ENCODE measurements at places on chromosomes 16 and 17. TPM values are rescaled to one million over a fixed set of nuclear protein-coding genes. Genes with fewer than 3 reads are reported as not detected.

DNA sequence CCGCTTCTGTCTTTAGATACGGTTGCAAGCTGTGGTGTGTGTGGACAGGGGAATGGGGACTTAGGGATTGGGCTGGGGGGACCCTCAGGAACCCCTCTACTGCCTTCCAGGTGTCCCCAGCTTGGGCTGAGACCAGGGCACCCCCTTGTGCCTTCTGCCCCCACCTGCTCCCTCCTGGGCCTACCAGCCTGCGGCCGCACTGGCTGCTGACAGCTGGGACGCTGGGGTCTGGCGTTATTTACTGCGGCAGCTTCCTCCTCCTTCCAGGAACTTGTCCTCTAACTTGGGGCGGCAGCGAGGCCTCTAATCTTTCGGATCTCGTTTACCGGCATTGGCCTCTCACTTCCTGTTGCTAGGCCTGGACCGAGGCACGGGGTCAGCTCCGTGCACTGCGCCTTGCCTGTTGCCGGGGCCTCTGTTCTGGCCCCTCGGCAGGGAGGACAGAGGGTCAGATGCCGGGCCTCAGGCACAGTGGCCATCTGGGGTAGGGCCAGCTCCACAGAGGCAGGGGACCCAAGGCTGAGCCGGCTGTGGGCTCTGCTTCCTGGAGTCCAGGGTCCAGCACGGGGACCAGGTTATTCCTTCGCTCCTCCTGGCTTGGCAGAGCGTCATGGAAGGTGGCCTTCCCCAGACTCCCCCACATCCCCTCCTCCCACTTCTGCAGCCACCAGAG, 31.8 kb downstream of the TMEM235 start:
- DNase-seq, result peak; percentile 80

ATP2A1 gene
- 0.38 TPM for total RNA-seq

DNA sequence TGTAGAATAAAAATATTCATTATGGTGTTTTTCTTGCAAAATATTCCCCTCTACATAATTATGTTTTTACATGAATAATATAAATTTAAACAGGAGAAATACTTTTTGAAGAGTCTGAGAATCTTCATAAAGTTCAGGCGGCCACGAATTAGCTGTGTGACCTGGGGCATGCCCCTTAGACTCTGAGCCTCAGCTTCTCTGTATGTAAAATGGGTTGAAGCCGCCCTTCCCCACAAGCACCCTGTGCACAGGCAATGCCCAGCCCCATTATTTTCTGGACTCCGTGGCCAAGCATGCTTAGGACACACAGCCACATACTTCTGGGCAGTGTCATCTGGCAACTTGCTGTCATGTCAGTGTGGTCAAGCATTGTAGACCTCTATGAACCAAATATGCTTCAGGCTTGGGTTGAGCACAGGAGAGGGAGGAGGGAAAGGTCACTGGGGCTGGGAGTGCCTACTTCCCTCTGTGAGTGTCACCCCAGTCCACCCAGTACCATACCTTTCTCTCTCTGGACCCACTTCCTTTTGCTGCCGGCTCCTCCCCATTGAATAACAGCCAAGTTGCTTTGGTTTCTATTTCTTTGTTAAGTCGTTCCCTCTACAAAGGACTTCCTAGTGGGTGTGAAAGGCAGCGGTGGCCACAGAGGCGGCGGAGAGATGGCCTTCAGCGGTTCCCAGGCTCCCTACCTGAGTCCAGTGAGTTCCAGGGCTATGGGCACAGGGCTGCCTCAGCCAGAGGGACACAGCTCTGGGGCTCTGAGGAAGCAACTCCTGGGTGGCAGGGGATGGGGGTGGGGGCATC, at the start of gene LGALS9:
Gene LGALS9, plus strand, starts transcription at position 582 of the 804 bp plus-strand sequence. Its CDS starts 78 bp downstream, at position 660.
- no peak for DNase-seq

CDH13 gene
- 14.3 TPM for total RNA-seq

DNA sequence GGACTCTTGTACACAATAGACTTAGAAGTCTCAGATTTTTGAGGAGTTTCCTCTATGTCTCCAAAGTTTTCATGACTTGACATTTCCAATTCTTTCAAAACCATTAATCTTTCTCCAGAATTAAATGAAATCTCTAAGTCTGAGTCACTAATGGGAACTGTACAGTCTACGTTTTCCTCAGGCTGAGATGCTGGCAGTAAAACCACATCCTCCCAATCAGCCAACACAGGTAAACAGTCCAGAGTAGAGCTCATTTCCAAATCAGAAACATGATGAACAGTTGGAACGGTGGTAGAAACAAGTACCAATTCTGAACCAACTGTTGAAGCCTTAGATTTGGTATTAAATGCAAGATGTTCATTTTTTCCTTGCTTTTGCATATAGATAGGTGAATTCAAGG, 7.9 kb downstream of the ERI2 start:
- DNase-seq, result no peak

GAS2L2 gene
- total RNA-seq, result 3.1 TPM

GRCh38 chr17:36933512-36934143, 3.6 kb upstream of the LHX1 start:
- DNase-seq, result no peak

GRCh38 chr17:28726627-28727491, 826 bp upstream of the TLCD1 start:
- peak; percentile 95 for DNase-seq

PRR15L gene
- 48.1 TPM for total RNA-seq

- DNase-seq, result peak; percentile 57
These were observed 10.8 kb downstream of the CASKIN2 start for GRCh38 chr17:75504347-75505151.

GRCh38 chr16:24717411-24717810, 12.0 kb upstream of the TNRC6A start:
- no peak for DNase-seq

- no peak for DNase-seq
These were observed 2.2 kb downstream of the C16orf92 start for GRCh38 chr16:30025156-30025555.

DNA sequence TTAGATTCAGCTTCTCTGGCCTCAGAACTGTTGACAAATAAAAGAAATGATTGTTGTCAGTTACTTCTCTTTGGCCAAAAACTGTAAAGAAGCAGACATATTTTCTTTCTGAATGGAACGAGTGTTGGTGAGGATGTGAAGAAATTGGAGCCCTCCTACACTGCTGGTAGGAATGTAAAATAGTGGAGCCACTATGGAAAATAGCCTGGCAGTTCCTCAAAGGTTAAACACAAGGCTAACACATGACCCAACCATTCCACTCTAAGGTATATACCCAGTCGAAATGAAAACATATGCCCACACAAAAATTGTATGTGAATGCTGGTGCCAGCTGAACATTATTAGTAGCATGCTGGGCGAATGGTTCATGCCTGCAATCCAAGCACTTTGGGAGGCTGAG, 14.2 kb upstream of the KRT24 start:
- DNase-seq, result no peak

TMIGD1 gene
- total RNA-seq, result not detected

MYH2 gene
- total RNA-seq, result 0.06 TPM

DNA sequence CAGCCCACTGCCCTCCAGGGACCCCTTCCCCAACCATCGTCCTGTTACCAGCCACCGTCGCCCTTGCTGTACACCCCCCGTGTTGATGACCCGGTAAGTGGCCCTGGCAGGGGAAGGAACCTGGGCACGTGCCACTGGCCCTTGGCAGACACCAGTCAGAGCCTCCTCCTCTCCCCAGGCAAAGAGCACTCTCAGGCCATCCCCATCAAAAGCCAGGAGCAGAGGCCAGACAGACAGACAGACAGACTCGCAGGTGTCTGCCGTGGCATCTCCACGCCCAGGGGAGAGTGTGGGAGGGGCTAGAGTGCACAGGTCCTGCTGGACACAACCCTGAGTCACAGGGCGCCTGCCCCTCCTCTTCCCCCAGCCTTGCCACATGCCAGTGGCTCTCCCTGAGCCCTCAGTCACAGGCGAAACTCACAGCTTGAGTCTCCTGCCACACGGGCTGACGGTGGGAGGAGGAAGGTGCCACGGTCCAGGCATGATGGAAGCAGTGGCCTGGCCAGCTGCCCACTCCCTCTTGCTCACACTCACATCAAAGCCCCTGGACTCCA, 7.8 kb downstream of the CLCN7 start:
- DNase-seq, result peak; percentile 45

DNA sequence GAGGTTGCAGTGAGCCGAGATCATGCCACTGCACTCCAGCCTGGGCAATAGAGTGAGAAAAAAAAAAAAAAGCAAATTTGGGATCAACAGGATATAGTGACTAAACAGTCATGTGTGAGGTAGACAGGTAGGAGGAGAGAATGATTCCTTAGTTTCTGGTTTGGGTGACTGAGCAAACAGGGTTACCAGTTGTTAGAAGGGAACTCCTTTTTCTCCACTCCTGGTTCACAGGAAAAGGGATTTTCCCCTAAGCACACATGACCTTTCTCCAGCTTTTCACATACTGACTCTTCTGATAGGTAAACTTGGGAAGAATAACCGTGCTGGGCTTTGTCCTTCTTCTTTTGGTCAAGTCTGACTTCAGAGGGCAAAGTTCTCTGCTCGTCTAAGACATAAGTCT, 17.3 kb upstream of the WSCD1 start:
- no peak for DNase-seq

- DNase-seq, result no peak
These were observed 10.9 kb upstream of the NT5C start for GRCh38 chr17:75142236-75142971.

PCGF2 gene
- 53.5 TPM for total RNA-seq

DNA sequence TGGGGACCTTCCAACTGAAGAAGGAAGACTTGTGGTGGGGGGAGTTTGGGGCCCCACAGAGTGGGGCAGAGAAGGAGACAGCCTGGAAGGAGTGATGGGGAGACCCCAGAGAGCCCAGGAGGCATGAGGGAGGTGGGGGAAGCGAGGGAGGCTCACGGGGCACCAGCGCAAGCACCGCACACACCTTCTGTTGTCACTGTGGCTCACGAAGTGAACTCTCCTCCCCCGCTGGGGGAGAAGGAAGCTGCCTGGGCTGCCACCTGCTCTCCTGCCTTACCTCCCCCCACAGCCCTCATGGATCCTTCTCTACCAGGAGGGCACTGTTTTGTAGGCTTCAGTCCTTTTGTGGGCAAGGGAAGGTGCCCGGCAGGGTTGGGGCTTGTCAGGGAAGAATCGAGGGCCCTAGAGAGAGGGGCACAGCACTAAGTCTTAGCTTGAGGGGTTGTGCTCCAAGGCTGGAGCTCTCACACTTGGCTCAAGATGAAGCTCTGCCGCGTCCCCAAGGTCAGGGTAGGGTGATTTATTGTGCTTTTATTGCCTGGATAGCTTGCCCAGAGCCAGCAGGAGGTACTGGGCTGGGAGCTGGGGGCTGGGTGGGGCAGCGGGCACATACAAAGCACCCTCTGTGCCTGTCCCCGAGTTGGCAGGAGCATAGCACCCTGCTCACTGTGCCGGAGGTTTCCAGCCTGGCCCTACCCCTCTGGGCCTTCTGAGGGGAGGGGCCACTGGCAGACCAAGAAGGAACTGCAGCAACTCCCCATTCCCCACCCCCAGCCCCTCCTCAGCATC, 4.6 kb upstream of the STARD3 start:
- no peak for DNase-seq

GRCh38 chr16:12625068-12625467, 178.6 kb downstream of the CPPED1 start:
- no peak for DNase-seq

DNA sequence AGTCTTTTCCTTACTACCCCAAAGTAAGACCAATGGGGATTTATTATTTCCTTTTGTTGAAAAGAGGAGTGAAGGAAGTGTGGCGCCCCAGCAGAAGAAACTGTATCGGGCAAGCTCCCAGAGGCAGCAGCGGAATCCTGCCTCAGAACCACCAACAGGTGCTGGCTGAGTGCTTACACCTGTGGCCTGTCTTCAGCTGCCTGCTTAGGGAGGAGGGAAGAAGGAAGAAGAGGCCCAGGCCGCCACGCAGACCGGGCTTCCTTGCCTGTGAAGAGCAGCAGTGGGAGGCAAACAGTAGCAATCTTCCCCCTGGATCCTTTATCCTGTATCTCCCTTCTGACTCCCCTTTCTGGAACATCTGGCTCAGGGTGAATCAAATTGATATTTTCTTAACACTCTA, 134.7 kb downstream of the AATF start:
- DNase-seq, result no peak

DNA sequence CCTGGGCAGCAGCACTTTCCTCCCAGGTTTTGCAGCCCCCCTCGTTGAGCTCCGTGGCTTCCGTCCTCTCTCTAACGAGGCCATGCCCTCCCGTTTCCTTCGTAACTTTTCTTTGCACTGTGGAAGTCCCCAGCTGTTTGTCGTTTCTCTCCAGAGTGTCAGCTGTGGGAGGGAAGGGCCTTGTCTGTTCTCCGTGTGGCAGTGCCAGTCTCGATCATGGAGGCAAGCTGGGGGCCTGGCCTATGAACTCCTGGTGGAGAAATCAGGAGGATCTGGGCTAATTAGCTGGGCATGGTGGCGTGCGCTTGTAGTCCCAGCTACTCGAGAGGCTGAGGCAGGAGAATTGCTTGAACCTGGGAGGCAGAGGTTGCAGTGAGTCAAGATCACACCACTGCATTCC, 28.3 kb downstream of the TBCD start:
- no peak for DNase-seq

DNA sequence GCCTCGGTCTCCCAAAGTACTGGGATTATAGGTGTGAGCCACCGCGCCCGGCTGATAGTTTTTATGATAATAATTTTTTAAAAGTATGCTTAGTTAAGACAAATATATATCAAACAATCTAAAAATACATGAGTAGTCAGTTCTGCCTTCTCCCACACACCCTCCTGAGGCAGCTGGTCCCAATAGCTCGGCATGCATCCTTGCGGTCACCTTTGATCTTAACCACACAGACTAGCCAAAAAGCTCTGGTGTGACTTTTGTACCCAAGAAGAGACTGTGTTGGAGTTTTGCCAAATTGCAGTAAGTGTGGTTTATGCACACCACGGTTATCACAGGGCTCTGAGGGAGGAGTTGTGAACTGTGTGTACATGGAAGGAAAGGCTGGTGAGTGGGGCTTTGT, 25.6 kb downstream of the ATP6V0A1 start:
- no peak for DNase-seq

DNA sequence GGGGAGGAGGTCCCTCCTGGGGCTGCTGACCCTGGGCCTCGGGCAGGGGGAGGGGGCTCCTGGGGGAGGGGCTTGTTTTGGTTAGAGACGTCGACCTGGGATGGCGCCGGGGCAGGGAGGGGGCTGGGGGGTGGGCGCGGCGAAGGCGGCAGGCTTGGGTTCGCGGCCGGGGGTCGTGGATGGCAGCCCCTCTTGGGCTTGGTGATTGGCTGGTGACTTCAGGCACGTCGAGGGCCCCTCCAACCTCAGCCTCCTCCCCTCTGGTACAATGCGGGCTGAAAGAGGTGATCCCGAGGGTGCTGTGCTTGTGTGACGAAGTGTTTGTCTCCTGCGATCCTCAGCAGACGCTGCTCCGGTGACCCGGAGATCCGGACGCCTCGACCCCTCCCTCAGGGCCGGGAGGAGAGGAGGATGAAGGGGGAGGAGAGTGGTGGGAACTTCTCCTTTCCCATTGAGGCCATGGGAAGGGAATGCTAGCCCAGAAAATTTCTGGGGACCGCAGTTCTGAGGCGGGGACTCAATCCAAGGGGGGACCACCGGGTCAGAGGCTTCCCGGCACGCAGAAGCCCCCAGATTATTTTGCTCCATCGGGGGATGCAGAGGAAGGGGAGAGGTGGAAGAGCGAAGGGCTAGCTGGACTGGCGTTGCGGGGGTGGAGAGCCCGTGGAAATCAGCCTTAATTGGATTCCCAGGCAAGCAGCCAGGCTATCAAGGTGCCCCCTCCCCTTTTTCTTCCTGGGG, 43.9 kb downstream of the RAI1 start:
- no peak for DNase-seq

ENO3 gene
- total RNA-seq, result 8.2 TPM

FA2H gene
- total RNA-seq, result 2.5 TPM
